Naive thymus-derived CD4-positive, alpha-beta T cell (primary cell): ENCODE measurements at places on chromosomes 7 and 10.
A peak's percentile ranks its signal among the peaks of the same experiment; 100 is the strongest.

- H3K4me1 ChIP-seq, result no peaks in the 10 kb centered on the region
- H3K4me3 ChIP-seq, result no peak overlapping the region
- no peaks in the 10 kb centered on the region for H3K27me3 ChIP-seq
- no peak overlapping the region for H3K27ac ChIP-seq
- DNase-seq, result no peak
Observed at GRCh38 chr7:146665023-146665422, 548.4 kb downstream of the CNTNAP2 start.

DNA sequence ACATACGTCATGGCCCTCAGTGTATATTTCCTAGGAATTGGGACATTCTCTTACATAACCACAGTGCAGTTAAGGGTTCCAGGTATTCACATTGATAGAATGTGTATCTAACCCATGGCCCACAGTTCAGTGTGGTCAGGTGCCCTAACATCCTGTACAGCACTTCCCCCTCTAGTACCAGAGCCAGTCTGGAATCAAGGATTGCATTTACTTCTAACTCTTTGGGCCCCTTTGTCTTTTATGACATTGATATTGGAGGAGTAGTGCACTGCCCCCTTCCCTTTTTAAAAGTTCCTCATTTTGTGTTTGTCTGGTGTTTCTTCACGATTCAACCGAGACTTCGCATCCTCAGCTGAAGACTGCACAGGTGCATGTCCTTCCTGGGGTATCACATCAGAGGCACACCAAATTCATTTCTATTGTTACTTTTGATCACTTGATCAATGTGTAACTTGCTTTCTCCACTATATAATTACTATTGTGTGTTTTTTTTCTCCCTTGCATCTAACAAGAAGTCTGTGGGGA, 22.4 kb upstream of the NPFFR1 start:
- H3K4me3 ChIP-seq, result no peak overlapping the region
- H3K27ac ChIP-seq, result no peak overlapping the region
- no peaks in the 10 kb centered on the region for H3K36me3 ChIP-seq

- H3K27ac ChIP-seq, result no peak overlapping the region
- H3K4me3 ChIP-seq, result no peak overlapping the region
- no peaks in the 10 kb centered on the region for H3K36me3 ChIP-seq
- no peaks in the 10 kb centered on the region for H3K4me1 ChIP-seq
Observed at GRCh38 chr7:47253650-47254080, 328.2 kb downstream of the TNS3 start.

GRCh38 chr7:80136261-80137055, 1.8 kb downstream of the GNAI1 start:
- no peak overlapping the region for H3K27ac ChIP-seq
- H3K27me3 ChIP-seq, result peaks cover 3% of the 10 kb centered on the region
- no peak for DNase-seq
- H3K36me3 ChIP-seq, result no peaks in the 10 kb centered on the region

GRCh38 chr7:47103498-47104205, 478.3 kb downstream of the TNS3 start:
- DNase-seq, result no peak
- H3K36me3 ChIP-seq, result no peaks in the 10 kb centered on the region
- no peaks in the 10 kb centered on the region for H3K4me1 ChIP-seq
- no peaks in the 10 kb centered on the region for H3K27me3 ChIP-seq
- no peak overlapping the region for H3K27ac ChIP-seq

DNA sequence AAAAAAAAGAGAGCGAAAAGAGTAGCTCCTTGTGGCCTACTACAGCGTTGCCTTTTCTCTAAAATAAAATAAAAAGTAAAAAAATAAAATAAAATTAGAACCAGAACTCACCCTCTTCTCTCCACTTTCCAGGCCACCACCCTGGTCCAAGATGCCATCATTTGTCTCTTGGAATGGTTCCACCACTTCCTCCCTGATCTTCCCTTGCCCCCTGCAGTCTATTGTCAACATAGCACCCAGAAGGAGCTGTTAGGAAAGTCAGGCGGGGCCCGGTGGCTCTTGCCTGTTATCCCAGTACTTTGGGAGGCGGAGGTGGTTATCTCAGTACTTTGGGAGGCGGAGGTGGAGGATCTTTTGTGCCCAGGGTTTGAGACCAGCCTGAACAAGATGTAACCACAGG, 7.6 kb upstream of the GRID2IP start:
- DNase-seq, result peak; percentile 20
- peaks cover 11% of the 10 kb centered on the region for H3K4me1 ChIP-seq
- no peaks in the 10 kb centered on the region for H3K36me3 ChIP-seq
- no peak overlapping the region for H3K4me3 ChIP-seq
- no peak overlapping the region for H3K27ac ChIP-seq

GRCh38 chr10:61486251-61486650, 33.1 kb upstream of the TMEM26 start:
- no peak overlapping the region for H3K4me3 ChIP-seq
- no peak overlapping the region for H3K27ac ChIP-seq
- no peak for DNase-seq

- H3K27ac ChIP-seq, result peak overlapping the region; percentile 96
- H3K27me3 ChIP-seq, result no peaks in the 10 kb centered on the region
- H3K4me1 ChIP-seq, result peaks cover 22% of the 10 kb centered on the region
- H3K36me3 ChIP-seq, result peaks cover 4% of the 10 kb centered on the region
- peak overlapping the region; percentile 79 for H3K4me3 ChIP-seq
Observed at GRCh38 chr7:43584195-43584586, 1.3 kb downstream of the STK17A start.

DNA sequence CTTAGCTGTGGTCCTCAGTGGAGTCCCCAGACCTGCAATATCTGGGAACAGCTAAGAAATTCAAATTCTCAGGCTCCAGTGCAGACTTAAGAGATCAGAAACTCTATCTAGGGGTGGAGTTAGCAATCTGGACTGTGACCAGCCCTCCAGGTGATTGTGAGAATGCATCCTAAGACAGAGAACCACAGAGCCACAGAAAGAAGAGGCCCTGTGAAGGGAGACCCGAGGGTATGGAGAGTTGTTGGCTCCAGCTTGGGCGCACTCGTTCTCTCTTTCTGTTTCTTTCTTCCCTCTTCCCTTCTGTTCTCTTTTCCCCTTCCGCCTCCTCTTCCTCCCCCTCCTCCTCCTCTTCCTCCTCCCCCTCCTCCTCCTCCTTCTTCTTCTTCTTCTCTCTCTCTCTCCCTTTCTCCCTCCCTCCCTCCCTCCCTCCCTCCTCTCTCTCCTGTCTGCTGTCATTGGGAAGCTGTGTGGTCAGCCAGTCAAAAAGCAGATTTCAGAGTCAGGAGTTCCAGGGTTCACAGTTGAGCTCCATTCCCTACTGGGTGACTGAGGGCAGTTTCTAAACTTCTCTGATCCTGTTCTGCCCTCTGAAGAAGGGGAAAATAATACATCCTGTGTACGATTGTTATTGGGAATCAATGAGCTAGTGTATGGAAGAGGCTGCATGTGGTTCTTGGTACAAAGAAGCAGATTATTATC, 62.1 kb upstream of the STEAP1B start:
- peaks cover 19% of the 10 kb centered on the region for H3K4me1 ChIP-seq
- no peak overlapping the region for H3K4me3 ChIP-seq
- no peaks in the 10 kb centered on the region for H3K36me3 ChIP-seq
- H3K27ac ChIP-seq, result no peak overlapping the region

GRCh38 chr10:63636812-63637211, 115.6 kb downstream of the REEP3 start:
- no peaks in the 10 kb centered on the region for H3K4me1 ChIP-seq
- no peak for DNase-seq
- H3K27ac ChIP-seq, result no peak overlapping the region
- no peak overlapping the region for H3K4me3 ChIP-seq

GRCh38 chr7:71900556-71900955, 511.6 kb downstream of the CALN1 start:
- no peaks in the 10 kb centered on the region for H3K4me1 ChIP-seq
- no peak overlapping the region for H3K27ac ChIP-seq
- no peaks in the 10 kb centered on the region for H3K27me3 ChIP-seq
- no peak overlapping the region for H3K4me3 ChIP-seq
- no peak for DNase-seq

DNA sequence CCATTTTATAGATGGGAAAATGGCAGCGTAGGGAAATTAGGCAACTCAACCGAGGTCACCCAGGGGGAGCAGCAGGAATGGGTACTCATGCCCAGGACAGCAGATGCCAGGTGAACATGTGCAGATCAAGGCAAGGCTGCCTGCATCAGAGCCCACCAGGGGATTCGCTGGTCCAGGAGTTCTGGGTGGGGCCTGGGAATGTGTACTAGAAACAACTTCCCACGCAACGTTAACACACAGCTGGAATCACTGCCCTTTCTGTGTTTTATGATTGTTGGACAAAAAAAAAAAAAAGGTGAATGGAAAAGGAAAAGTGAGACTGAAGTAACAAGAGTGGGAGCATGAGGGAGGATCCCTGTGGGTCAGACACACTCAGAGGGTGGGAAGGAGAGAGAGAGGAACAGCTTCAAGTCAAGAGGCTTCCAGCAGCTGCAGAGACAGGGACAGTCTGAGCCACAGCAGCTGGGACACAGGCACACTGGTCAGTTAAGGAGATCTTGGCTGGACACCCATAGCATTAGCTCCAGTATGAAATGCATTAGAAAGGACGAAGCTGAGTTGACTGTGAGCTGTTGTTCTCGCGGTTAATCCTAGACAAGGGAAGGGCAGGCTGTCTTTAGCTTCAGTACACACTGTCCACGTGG, 187.9 kb upstream of the INHBA start:
- DNase-seq, result no peak
- H3K27ac ChIP-seq, result no peak overlapping the region
- H3K4me3 ChIP-seq, result no peak overlapping the region
- H3K4me1 ChIP-seq, result no peaks in the 10 kb centered on the region
- no peaks in the 10 kb centered on the region for H3K27me3 ChIP-seq
